Activated CD4-positive, alpha-beta memory T cell treated with anti-CD3 and anti-CD28 coated beads for 36 hours (primary cell): ENCODE measurements at places on chromosomes 5 and 9.

- DNase-seq, result no peak
Observed at GRCh38 chr5:137598399-137598798, 99.3 kb upstream of the SPOCK1 start.

DNA sequence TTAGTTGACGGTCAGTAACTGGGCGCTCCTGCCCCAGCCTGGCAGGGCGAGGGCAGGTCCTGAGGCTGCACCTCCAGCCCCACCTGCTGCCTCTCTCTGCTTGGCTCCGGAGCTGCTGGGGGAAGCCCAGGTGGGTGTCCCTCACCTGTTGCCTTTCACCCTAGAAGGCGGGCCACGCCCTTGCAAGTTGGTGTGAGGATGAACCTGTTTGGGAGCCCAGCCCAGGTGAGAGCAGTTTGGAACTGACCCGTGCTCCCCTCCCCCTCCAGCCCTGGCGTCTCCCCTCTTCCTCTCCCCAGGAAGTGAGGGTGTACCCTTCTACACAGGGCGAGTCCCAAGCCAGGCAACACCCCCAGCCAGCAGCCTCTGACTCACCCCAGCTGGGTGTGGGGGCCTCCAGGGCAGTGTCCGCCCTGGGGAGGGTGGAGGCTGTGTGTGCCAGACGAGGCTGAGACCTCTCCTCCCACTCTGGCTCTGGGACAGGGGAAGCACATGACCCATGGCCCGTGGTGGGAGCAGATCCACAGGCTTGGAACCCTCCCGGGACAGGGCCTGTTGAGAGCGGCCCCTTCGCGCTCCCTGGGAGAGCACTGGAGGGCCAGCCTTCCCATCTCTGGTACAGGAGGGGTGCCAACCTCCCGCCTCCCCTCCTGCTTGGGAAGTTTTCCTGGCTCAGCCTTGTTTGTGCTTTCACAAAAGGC, 10.4 kb downstream of the LRRC8A start:
- peak; percentile 29 for DNase-seq

DNA sequence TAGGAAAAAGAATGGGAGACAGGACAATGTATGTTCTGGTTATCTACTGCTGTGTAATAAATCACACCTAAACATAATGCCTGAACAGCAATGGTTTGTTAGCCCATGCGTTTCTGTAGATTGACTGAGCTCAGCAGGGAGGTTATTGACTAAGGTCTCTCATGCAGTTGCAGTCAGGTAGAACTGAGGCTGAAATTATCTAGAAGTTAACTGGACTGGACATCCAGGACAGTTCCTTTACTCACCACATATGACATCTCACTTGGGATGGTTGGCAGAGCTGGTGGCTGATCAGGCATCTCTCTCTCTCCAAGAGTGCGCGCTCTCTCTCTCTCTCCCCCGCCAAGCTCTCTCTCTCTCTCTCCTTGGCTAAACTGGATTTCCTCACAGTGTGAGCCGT, 8.9 kb upstream of the FOXB2 start:
- no peak for DNase-seq

- no peak for DNase-seq
Observed at GRCh38 chr9:111108946-111109345, 70.7 kb upstream of the LPAR1 start.

GRCh38 chr9:132007371-132008025, 72.2 kb downstream of the MED27 start:
- no peak for DNase-seq

- DNase-seq, result no peak
Observed at GRCh38 chr5:68709239-68709638, 384.6 kb upstream of the SLC30A5 start.

GRCh38 chr9:97980479-97980803, 2.7 kb upstream of the ANP32B start:
- DNase-seq, result no peak

- peak; percentile 70 for DNase-seq
Observed at GRCh38 chr5:175895686-175896102, 24.3 kb downstream of the CPLX2 start.

DNA sequence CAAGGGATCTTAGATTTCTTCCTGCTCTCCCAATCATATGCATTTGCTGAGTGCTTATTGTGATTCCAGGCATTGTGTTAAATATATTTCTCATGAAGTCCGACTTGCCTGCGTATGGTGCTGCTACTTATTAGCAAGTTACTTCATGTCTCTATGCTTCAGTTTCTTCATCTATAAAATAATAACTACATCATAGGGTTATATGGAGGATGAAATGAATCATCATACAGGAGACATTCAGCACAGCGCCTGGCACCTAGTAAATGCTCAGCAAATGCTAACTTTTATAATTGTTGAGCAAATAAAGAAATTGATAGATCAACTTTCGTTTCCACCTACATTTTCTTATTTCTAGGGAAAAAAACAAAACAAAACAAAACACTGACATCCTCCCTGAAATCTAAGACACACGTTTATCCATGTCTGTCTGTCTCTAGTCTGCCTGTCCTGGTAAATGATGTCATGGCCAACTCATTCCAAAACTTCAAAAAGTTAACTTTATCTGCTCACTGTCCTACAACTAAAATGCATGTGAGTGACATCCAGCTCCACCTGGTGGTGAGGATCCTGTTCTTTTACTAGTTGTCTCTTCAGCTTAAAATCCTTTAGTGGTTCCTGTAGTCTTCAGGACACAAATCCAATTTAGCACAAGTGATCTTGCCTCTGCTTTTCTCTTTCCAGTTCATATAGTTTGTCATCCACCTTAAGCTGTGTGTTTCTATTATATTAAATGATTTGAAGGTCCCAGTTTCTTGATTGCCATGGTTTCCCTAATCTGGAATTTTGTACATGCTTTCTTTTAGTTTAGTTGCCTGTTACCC, 27.7 kb downstream of the PPP3R2 start:
- DNase-seq, result peak; percentile 58

DNA sequence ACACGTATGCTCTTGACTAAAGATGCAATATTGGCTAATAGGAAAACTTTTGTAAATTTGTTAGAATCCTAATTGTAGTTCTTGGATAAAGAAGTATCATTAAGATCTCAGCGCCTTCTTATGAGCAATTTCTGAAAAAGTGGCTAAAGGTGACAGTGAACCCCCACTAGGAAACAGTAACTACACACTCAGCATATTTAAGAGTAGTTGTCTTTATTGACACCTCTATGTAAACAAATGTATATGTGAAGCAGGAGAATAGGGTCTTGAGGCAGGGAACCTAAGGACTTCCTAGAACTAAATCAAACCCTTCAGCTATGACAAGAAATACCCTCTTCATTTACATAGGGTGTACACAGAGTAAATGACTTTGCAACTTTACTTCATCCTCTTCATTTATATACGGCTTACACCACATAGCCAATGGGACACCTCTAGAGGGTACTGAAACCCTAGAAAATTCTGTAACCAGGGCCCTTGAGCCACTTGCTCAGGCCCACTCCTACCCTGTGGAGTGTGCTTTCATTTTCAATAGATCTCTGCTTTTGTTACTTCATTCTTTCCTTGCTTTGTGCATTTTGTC, 2.8 kb downstream of the NIPSNAP3A start:
- DNase-seq, result no peak

GRCh38 chr5:136174021-136174659, 18.8 kb downstream of the SMIM32 start:
- no peak for DNase-seq

DNA sequence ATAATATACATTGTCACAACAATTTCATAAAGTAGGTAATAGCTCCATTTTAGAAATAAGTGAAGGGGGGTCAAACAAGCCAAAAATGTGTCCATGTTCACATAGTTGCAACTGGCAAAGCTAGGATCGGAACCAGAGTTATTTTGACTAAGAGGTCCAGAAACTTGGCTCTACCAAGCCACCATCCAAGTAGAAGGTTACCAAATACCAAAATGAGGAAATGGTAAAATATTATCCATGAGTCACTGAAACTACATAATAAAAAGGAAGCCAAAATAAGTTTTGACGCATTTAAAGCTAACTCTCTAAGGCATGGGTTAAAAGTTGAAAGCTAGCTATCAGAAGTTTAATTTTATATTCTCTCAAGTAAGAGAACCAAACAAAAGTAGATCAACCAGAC, 886.9 kb upstream of the DMAC1 start:
- DNase-seq, result no peak

DNA sequence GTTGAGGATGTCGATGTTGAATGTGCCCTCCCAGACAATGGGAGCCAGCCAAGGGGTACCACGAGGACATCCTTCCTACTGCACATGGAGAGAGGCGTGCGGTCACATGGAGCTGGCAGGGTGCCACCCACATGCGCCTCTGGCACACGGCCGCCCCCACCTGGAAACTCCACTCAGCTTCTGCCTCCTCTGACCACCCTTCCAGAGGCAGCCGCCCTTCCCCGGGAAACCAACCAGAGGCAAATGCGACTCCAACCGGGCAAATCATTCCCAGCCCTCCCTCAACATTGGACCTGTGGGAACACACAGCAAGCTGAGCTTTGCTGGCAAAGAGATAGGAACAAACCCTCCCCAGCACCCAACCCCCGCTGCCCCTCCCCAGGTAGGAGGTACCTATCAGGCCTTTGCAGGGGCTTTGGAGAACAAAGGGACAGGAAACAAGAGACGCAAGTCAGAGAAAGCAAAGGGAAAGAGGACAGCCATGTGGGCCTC, 17.5 kb downstream of the ABO start:
- no peak for DNase-seq

DNA sequence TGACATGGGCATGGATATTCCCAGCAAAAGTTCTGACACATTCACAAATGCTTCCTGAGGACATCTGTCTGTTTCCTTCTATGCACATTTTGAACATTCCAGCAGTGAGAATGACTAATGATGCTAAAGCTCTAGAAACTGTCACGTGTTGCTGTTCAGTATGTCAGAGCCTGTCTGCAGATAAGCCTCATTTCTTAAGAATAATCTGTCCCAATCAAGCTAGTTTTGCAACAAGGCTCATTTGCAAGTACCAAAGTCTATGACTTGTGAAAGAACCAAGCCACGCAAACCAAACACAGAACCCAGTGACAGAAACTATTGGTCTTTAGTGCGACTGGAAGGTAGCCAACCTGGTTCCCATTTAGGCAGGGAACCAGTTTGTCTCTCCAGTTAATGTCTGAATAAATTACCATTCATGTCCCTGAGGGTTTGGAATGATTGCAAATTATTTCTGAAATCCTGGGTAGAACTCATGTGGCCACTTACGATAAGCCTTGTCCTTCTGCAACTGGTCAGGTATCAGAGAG, 178.5 kb downstream of the C9orf152 start:
- DNase-seq, result no peak

GRCh38 chr9:6905850-6906375, 148.1 kb downstream of the KDM4C start:
- no peak for DNase-seq

DNA sequence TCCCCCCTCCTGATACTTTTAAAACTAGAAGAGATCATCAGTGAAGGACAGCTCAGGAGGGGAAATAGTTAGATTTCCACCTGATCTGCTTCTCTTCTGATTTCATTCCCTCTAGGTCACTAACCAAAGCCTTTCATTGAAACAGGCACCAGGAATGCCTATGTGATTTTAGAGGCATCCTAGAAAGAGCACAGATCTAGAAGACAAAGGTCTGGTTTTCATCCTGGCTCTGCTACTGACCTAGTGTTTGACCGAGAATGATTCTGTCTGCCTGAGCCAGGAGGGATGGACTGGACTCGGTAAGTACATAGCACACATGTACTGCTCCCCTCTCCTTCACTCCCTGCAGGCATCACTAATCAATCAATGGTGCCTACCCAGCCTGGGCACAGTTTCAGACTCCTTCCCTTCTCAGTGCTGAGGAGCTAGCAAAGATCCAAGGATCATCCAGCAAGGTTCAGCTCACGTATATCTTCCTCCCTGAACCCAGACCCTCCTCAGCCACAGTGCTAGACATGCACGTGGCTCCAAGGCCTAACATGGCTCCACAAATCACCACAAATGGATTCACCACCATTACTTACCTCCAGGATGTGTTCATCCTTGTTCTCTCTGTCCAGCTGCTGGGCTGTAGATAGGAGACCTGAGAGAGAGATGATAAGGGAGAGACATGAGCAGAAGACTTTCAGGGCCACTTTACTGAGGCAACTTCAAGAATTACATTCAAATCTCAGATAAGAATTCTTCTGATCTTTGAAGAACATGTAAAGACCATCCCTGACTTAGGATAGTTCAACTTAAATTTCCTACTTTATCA, 35.2 kb downstream of the FAT2 start:
- DNase-seq, result no peak

DNA sequence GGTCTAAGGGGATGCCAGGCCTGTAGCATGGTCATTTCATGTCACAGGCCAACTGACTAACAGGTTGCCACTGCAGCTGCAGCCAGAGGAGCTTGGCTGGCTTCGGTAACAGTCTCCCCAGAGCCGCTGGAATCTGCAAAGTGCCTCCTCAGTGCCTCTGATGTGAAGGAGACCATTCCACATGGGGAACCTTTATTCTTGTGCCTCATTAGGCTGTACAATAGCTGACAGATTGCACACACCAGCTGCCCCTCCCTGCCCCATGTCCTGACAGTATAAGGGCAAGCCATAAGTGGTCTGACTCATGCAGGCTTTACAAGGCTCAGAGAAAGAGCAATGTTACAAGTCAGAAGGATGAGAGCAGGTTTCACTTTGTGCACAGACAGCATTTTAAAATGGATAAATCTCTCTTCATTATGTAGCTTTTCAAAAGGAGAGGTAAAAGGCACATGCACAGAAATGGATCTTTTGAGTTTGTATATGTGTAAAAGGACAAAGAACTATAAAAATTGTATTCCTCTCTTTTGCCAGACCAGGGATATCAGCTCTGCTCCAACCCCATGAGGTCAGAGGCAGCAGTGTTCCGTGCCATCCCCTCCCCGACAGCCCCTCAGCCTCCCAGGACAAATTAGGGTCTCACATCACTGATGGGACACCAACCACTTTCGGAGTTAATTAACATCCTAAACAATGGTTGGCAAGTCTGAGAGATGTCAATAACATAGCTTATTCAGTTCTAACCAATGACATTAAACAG, 467.8 kb downstream of the TMEM232 start:
- no peak for DNase-seq

GRCh38 chr9:84955971-84956370, 286.4 kb downstream of the NTRK2 start:
- no peak for DNase-seq

DNA sequence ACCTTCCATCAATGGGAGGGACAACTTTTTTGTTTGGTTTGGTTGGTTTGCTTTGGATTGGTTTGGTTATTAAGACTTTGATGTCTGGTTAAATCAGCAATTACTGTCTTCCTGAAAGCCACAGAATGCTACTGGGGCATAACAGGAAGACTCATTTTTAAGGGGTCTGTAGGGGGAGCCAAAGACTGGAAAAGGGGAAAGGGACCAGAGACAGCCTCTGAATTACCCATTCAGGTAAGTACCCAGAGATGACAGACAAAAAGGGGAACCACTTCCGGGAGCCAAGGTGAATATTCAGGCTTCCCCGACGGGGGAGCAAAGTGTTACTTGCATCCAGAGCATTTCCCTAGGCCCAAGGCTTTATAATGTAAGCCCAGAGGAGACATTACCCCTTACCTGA, 4.6 kb upstream of the FEM1C start:
- DNase-seq, result no peak

GRCh38 chr5:64341340-64341739, 164.5 kb upstream of the RGS7BP start:
- DNase-seq, result no peak
